Thymus (tissue), 14 donors: ENCODE measurements at places on chromosomes 3 and 15.

- no peak overlapping the region for H3K4me3 ChIP-seq
- no peak for DNase-seq
- peaks cover 36% of the 10 kb centered on the region for H3K36me3 ChIP-seq
- no peaks in the 10 kb centered on the region for H3K4me1 ChIP-seq
- peaks cover 3% of the 10 kb centered on the region for H3K27me3 ChIP-seq
These were observed 10.2 kb upstream of the ITPKA start for GRCh38 chr15:41483519-41483918.

- no peak overlapping the region for H3K27ac ChIP-seq
- no peaks in the 10 kb centered on the region for H3K27me3 ChIP-seq
- no peak overlapping the region for H3K4me3 ChIP-seq
- no peaks in the 10 kb centered on the region for H3K36me3 ChIP-seq
- DNase-seq: peak; percentile 41
These were observed 52.2 kb downstream of the SEMA5B start for GRCh38 chr3:122975163-122975923.

- no peak for DNase-seq
- H3K4me3 ChIP-seq: no peak overlapping the region
- no peaks in the 10 kb centered on the region for H3K27me3 ChIP-seq
- no peaks in the 10 kb centered on the region for H3K4me1 ChIP-seq
- H3K36me3 ChIP-seq: peaks cover 66% of the 10 kb centered on the region
These were observed 17.8 kb downstream of the UQCC5 start for GRCh38 chr3:52554026-52554755.

- no peak for DNase-seq
- H3K36me3 ChIP-seq: no peaks in the 10 kb centered on the region
- H3K27me3 ChIP-seq: no peaks in the 10 kb centered on the region
- no peak overlapping the region for H3K4me3 ChIP-seq
These were observed 52.4 kb downstream of the ILDR1 start for GRCh38 chr3:121969631-121970030.

GRCh38 chr15:82875411-82876003 is 66.1 kb downstream of the WHAMM start:
- no peaks in the 10 kb centered on the region for H3K27me3 ChIP-seq
- no peak for DNase-seq
- no peak overlapping the region for H3K27ac ChIP-seq
- H3K4me3 ChIP-seq: no peak overlapping the region

- no peak for DNase-seq
- no peak overlapping the region for H3K4me3 ChIP-seq
- no peak overlapping the region for H3K27ac ChIP-seq
- H3K4me1 ChIP-seq: no peaks in the 10 kb centered on the region
- H3K27me3 ChIP-seq: no peaks in the 10 kb centered on the region
- H3K36me3 ChIP-seq: peaks cover 6% of the 10 kb centered on the region
These were observed 30.1 kb downstream of the FAIM start for GRCh38 chr3:138638641-138639040.

GRCh38 chr3:155391551-155391958 is 98.1 kb upstream of the STRIT1 start:
- H3K4me1 ChIP-seq: no peaks in the 10 kb centered on the region
- no peak overlapping the region for H3K27ac ChIP-seq
- H3K36me3 ChIP-seq: no peaks in the 10 kb centered on the region
- no peak for DNase-seq

DNA sequence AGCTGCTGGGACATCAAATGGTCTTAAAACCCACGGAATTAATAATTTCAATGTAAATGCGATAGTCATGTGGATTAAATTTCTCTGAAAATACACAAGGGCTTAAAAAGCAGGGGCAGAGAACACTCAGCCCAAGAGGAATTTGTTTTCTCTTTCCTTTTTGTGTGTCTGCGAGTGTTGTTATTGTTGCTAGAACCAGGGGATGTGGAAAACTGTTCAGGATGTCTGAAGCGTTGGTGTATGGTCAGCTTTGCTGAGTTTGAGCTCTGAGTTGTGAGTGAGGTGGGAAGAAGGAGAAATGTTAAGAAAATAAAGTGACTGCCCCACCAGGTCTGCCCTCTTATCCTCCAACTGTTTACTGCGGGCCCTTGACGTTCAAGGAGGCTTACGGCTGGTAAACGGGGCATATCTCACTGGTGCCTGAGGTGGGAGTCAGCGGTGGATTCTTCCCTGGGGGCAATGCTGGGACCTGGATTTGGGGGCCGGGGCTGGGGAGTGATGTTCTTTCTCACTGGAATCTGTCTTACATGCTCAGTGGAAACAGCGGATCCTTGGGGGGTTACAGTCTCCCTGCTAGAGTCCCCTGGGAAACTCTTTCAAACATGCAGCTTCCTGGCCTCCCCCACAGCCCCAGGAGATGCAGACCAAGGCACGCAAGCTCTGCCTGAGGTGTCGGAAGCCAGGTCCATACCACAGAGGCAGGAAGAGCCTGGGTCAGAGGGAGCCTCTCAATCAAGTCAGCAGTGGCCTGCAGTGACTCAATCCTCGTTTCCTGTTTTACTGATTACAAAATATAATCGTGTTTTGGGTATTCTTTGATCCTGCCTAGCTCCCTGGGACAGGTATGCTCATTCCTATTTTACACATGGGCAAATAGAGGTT is 41.8 kb downstream of the ITGA11 start:
- DNase-seq: no peak
- H3K4me3 ChIP-seq: no peak overlapping the region
- H3K27me3 ChIP-seq: peaks cover 3% of the 10 kb centered on the region
- H3K4me1 ChIP-seq: peaks cover 7% of the 10 kb centered on the region
- no peaks in the 10 kb centered on the region for H3K36me3 ChIP-seq
- H3K27ac ChIP-seq: no peak overlapping the region

DNA sequence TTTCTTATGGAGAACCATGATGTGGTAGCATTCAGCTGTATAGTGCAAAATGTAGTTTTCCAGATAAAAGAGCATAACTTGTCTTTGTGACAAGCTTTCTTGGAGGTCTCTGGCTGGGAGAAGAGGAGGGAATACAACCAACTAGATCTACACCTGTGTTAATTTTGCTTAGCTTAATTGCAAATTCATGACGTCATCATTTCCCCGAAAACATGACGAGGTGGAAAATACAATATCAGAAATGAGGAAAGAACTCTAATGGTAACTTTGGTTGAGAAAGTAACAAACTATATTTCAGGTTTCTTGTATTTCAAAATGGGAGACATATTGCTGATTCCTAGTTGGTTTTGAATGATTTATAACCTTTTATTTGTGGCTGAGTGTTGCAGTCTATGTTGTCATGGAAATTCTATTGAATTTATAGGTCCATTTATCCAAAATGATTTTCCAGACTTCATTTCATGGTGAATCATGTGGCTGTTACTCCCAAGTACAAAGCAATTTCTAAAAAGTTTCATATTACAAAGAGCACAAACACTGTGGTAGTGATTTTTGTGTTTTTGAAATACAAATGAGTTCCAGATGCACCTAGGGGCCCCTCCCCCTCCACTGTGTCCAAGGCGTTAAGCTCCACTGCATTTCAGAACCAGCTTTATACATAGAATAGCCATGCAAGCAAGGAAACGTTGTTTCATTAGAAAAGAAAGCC is 307.2 kb downstream of the FEZF2 start:
- no peak overlapping the region for H3K4me3 ChIP-seq
- H3K4me1 ChIP-seq: no peaks in the 10 kb centered on the region
- H3K27ac ChIP-seq: no peak overlapping the region

GRCh38 chr3:179158336-179159039 is 10.3 kb downstream of the PIK3CA start:
- peaks cover 3% of the 10 kb centered on the region for H3K4me1 ChIP-seq
- H3K27ac ChIP-seq: no peak overlapping the region
- no peaks in the 10 kb centered on the region for H3K36me3 ChIP-seq
- no peak overlapping the region for H3K4me3 ChIP-seq
- no peaks in the 10 kb centered on the region for H3K27me3 ChIP-seq
- no peak for DNase-seq

- H3K27ac ChIP-seq: no peak overlapping the region
- H3K4me3 ChIP-seq: no peak overlapping the region
- H3K4me1 ChIP-seq: no peaks in the 10 kb centered on the region
- DNase-seq: no peak
- no peaks in the 10 kb centered on the region for H3K27me3 ChIP-seq
- H3K36me3 ChIP-seq: no peaks in the 10 kb centered on the region
These were observed 325.8 kb upstream of the DPH6 start for GRCh38 chr15:35871812-35872211.

- no peak overlapping the region for H3K4me3 ChIP-seq
- H3K27ac ChIP-seq: no peak overlapping the region
- DNase-seq: no peak
- H3K27me3 ChIP-seq: no peaks in the 10 kb centered on the region
- no peaks in the 10 kb centered on the region for H3K36me3 ChIP-seq
- H3K4me1 ChIP-seq: no peaks in the 10 kb centered on the region
These were observed 186.3 kb downstream of the SCAPER start for GRCh38 chr15:76718863-76719262.

- no peak overlapping the region for H3K27ac ChIP-seq
- no peak for DNase-seq
- H3K36me3 ChIP-seq: no peaks in the 10 kb centered on the region
- H3K4me3 ChIP-seq: no peak overlapping the region
These were observed 57.4 kb upstream of the ULK4 start for GRCh38 chr3:42019144-42019952.

DNA sequence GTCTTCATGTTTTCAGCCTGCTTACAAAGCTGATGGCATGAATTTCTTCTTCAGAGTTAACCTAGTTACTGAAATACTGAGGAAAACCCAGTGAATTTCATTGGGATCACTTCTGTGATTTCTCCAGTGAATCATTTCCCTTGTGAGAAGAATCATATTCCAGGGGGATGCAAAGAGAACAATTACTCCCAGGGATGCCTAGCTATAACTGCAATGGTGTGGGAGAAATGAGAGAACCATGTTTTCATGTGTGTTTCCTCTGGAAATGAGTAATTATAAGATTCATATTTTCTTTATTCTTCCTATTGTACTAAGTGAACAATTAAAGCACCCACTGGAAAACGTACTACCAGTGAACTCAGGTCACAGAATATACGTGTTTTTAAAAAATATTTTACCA is 485.4 kb downstream of the GRM7 start:
- DNase-seq: no peak
- no peaks in the 10 kb centered on the region for H3K27me3 ChIP-seq
- no peaks in the 10 kb centered on the region for H3K4me1 ChIP-seq
- H3K27ac ChIP-seq: no peak overlapping the region
- H3K36me3 ChIP-seq: no peaks in the 10 kb centered on the region
- no peak overlapping the region for H3K4me3 ChIP-seq

DNA sequence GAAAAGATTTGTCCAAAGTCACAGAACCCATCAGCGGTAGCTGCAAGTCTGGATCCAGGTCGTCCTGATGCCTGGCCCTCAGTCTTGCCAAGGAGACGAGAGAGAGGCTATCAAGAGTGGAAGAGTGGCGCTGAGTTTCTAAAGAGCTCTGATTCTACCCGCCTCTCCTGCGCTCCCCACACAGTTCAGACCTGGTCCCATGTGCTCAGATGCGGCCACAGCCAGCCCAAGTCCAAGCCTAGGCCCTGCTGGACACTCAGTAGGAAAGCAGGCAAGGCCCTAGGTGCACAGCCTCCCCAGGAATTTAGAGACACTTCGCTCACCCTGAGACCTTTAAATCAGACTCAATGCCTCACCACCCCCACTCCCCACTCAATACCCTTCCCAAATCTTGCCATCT is 32.4 kb downstream of the CCDC12 start:
- H3K27me3 ChIP-seq: no peaks in the 10 kb centered on the region
- no peak overlapping the region for H3K4me3 ChIP-seq
- no peak overlapping the region for H3K27ac ChIP-seq

GRCh38 chr15:48371961-48372360 is 40.7 kb downstream of the DUT start:
- DNase-seq: no peak
- H3K4me1 ChIP-seq: no peaks in the 10 kb centered on the region
- no peaks in the 10 kb centered on the region for H3K27me3 ChIP-seq
- H3K27ac ChIP-seq: no peak overlapping the region

DNA sequence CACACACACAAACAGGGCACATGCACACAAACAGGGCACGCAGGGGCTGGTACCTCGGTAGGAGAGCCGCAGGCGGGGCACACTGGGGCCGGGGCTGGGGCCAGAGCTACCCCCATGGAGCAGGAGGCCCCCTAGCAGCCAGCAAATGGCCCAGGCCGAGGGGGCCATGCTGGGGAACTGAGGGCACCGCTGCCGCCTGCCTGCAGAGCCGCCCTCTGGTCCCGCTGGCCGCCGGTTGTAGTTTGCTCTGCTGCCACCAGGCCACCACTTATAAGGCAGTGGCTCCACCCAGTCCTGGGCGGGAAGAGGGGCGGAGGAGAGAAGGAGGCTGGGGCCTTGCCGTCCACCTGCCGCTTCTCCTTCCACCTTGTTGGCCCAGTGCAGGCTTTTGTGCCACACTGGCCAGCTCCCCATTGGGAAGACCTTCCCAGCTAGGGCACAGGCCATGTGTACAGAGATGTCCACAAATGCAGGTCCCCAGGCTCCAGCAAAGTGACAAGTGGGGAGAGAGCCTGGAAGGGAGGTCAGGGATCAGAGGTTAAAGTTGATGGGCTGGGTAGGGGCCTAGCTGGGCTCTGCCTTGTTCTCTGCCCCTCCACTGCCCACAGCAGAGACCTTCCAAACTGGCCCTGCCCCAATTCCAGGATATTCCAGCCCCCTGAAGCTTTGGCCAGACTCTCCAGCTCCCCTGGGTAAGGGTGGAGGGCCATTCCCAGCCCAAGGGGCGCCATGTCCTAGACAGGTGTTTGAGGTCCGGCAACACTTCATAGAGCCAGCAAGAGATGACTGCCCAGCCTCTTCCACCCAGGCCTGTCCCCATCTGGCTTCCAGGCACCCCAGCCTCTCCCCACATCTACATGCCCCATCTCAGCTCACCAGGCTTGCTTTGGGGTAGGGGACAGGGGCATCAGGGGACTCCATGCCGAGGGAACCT is at the start of gene SEMA3G:
Gene SEMA3G, minus strand, starts transcription at position 244 of the 934 bp plus-strand sequence. Its CDS starts 76 bp downstream, at position 168.
- no peak within 1 kb of the TSS for H3K27ac ChIP-seq
- H3K4me1 ChIP-seq: peaks cover 2% of the 10 kb centered on the region
- H3K36me3 ChIP-seq: no peaks in the 10 kb centered on the region

GRCh38 chr3:43640681-43641080 is 18.9 kb upstream of the ANO10 start:
- DNase-seq: no peak
- H3K36me3 ChIP-seq: no peaks in the 10 kb centered on the region
- H3K4me3 ChIP-seq: no peak overlapping the region
- no peaks in the 10 kb centered on the region for H3K4me1 ChIP-seq
- no peak overlapping the region for H3K27ac ChIP-seq

DNA sequence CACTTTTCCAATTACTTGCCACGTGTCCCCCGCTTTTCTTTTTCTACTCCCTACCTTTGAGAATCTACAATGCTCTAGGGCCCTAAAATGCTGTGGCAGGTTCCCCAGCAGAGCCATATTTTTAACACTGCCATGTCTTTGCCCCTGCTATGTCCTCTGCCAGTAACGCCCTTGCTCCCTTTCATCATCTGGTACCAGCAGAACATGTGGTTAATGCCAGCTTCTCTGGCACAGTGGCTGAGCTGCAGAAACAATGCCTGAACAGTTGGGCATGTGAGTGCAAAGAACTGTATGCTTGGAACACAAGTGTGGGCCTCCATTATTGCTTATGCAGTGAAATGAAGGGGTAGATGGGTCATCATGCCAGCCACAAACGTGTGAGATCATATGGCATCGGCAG is 287.6 kb downstream of the NEK10 start:
- H3K27me3 ChIP-seq: no peaks in the 10 kb centered on the region
- no peak overlapping the region for H3K4me3 ChIP-seq
- no peaks in the 10 kb centered on the region for H3K36me3 ChIP-seq
- no peaks in the 10 kb centered on the region for H3K4me1 ChIP-seq
- no peak for DNase-seq

- no peak overlapping the region for H3K27ac ChIP-seq
- no peak overlapping the region for H3K4me3 ChIP-seq
- H3K4me1 ChIP-seq: no peaks in the 10 kb centered on the region
- no peak for DNase-seq
- no peaks in the 10 kb centered on the region for H3K36me3 ChIP-seq
These were observed 19.7 kb upstream of the ANO10 start for GRCh38 chr3:43641306-43642114.
